Cerebellum (tissue), 4 donors: ENCODE measurements at places on chromosomes 7 and 10. TPM values are rescaled to one million over a fixed set of nuclear protein-coding genes. Genes with fewer than 3 reads are reported as not detected.

The DGKI gene
- 79.2 TPM for total RNA-seq

The DLX6 gene
- not detected for total RNA-seq

The TRIM74 gene
- not detected for total RNA-seq

The ELAPOR2 gene
- 41.9 TPM for total RNA-seq

The PKD1L1 gene
- total RNA-seq: 0.64 TPM

The CDC14C gene
- not detected for total RNA-seq

The GIMAP7 gene
- 1.8 TPM for total RNA-seq

The AEBP1 gene
- total RNA-seq: 11.3 TPM

The ITIH5 gene
- 19.4 TPM for total RNA-seq

The MYPN gene
- not detected for total RNA-seq

- DNase-seq: no peak
Observed at GRCh38 chr7:158808126-158808525, 21.2 kb downstream of the ESYT2 start.

- DNase-seq: no peak
Observed at GRCh38 chr10:65313406-65313805, 1612.4 kb upstream of the LRRTM3 start.

DNA sequence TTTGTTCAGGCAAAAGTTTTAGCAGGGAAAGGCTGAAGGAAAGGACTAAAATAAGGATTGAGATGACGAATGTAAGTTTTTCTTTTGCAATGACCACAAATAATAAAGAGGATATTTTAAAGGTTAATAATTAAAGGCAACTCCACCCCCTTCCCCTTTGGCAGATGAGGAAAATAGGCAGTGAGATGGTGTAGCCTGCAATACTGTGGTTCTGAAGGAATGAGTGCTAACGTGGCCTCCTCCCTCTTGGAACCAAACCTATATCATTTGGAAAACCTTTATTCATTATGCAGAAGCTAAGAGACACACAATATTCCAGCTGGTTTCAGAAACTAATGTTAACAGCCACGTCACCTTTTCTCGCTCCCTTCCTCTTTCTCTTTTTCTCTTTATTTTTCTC is 70.9 kb upstream of the COL1A2 start:
- no peak for DNase-seq

DNA sequence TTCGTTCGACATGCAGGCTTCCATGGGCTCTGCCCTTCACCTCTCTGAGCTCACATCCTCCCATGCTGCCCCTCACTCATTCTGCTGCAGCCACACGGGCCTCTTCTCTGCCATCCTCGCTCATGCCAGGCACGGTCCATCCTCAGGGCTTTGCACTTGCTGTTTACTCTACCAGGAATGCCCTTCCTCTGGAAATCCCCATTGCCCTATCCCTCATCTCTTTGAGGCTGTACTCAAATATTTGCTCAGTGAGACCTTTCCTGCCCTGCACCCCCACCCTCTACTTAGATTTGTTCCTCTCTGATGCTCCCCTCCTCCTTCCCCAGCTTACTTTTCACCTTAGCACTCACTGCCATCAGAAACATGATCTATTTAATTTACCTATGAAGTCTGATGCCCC is 107.0 kb upstream of the ZNF716 start:
- no peak for DNase-seq

GRCh38 chr7:124033095-124033806 is 384 bp upstream of the TMEM229A start:
- peak; percentile 55 for DNase-seq

DNA sequence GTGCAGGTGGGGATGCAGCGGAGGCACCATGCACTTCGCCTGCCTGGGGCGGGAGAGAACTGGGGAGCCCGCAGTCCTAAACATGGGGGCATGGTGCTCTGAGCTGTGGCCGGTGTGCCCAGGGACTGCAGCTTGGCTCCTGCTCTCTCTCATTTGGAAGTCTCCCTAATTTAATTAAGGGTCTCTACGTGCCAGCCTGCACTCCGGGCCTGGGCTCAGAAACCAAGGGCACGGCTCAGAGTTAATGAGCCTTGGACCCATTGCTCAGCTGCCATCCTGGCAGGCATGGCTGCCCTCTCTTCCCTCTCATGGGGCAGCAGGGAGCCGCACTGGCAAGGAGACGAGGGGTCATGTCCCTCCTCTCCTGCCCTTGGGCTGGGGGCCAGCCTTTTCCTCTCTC is 115.6 kb downstream of the CDH23 start:
- peak; percentile 61 for DNase-seq

GRCh38 chr7:106239406-106239805 is 45.4 kb downstream of the NAMPT start:
- DNase-seq: no peak

DNA sequence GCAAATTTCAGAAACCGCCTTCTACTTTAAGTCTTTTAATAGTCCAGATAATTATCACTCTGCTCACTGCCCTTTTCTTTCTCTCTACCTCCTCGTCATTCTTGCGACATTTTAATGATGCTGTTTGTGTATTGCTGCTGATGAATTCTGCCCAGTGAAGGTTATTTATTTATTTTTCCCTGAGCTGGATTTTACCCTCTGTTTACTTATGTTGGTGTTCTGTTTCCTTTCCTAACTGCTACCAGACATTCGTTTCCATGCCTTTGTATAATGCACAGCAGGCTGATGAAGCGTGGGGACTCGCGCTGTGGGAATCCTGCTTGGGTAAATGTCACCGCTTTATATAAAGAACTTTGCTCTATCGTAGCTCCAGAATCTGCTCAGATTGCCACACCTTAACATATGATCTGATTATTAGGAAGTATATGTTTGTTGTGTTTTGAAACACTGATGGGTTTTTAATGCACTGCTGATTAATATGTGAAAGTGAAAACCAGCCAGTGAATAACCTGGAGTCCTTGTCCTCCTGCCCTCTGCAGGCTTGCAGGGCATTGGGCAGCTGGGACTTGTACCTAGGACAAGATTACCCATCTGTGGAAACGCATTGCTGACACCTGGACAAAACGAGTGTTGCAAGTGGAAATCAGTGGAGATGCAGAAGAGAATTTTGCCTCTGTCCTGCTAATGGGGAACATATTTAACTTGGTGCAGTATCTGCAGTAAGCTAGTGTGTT is 291.5 kb downstream of the SDK1 start:
- no peak for DNase-seq

- no peak for DNase-seq
Observed at GRCh38 chr7:123674399-123675180, 18.9 kb downstream of the LMOD2 start.

DNA sequence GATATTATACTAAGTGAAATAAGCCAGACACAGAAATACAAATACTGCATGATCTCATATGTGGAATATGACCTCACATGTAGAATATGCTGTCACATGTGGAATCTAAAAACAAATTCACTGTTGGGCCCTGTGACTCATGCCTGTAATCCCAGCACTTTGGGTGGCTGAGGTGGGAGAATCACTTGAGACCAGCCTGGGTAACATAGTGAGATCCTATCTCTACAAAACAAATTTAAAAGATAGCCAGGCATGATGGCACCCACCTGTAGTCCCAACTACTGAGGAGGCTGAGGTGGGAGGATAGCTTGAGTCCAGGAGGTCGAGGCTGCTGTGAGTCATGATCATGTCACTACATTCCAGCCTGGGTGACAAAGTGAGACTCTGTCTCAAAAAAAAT is 160.3 kb downstream of the PTEN start:
- no peak for DNase-seq

- no peak for DNase-seq
Observed at GRCh38 chr10:113024930-113025329, 74.9 kb downstream of the TCF7L2 start.

- DNase-seq: no peak
Observed at GRCh38 chr7:2515424-2516193, 4.0 kb upstream of the LFNG start.

DNA sequence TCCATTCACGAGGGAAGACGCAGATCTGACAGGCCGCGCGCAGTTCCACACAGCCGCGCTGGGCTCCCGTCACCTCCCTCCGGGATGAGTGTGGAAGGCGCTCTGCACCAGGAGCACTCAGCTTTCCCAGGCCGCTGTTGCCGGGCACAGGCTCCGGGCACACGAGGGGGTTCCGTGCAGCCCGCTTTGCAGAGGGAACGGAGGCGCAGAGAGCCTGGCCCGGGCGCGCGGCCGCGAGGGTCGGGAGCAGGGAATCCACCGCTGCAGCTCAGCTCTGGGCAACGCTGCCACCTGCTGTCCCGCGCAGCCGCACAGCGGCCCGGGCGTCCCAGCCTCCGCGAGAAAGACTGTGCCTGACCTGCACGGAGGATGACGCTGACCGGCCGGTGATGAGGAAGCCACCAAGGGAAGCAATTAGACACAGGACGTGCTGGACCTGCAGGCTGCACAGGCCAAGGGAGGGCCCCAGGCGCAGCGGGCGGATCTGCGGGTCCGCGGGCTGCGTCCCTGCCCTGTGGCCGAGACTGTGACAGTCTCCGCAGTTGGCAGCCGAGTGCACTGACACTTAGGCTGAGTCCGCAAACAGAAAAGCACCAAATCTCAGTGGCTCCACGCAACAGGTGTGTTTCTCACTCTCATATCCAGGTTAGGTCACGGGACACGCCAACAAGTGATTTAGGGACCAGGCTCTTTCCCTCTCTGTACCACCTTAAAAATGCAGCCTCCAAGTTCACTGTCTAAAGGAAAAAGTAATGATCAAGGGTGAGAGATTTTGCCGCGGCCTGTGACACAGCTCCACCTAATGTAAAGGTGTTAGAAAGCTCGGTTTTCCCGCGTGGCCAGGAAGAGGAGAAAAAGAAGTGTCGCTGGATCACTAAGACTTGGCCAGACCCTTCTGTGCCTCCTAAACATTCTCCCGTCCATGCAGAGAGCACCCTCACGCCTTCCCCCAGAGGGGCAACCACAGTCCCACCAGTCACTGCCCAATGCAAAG is 94.5 kb downstream of the SEC61G start:
- DNase-seq: peak; percentile 48

- peak; percentile 77 for DNase-seq
Observed at GRCh38 chr10:119206603-119207365, 587 bp upstream of the GRK5 start.

DNA sequence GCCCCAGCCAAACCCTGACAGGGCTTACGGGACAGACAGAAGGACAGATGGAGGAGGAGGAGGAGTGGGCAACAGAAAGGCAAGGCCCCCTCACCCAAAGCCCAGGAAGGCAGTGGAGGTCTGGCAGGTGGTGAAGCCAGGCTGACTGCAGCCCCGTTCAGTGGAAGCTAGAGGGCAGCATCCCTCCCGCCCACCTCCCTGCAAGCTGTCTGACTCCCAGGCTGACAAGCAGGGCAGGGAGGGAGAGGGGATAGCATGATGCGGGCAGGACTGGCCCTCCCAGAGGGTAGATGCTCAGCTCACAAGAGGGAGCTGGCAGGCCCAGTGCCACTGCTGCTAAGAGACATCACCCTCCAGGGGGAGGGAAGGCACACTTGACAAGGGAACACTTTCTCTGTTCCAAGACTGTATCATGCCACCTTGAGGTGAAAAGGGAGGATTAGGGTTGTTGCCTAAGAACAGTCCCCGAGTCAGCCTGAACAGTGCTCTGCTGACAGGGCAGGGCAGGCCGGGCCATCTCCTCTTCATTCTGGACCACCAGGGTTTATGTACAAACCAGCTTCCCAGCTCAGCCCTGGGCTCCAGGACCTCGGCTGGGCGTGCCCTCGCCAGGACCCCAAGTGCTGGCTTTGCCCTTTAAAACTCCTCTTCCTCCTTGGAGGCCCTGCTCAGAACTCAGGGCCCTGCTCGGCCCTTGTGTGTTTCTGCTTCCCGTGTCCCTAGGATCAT is 61.8 kb downstream of the RASGEF1A start:
- DNase-seq: peak; percentile 42

DNA sequence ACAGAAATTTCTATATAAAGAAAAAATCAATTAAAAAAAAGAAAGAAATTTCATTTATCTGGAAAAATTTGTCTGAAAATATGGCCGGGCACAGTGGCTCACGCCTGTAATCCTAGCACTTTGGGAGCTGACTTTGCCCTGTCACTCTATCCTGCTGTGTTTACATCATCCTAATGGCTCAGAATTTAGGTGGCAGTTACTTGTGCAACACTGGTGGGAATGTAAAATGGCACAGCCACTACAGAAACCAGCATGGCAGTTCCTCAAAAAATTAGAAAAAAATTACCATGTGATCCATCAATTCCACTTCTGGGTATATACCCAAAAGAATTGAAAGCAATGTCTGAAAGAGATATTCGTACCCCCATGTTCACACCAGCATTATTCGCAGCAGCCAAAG is 405.2 kb upstream of the AUTS2 start:
- DNase-seq: no peak

- DNase-seq: no peak
Observed at GRCh38 chr10:10010397-10010796, 1007.3 kb upstream of the CELF2 start.

DNA sequence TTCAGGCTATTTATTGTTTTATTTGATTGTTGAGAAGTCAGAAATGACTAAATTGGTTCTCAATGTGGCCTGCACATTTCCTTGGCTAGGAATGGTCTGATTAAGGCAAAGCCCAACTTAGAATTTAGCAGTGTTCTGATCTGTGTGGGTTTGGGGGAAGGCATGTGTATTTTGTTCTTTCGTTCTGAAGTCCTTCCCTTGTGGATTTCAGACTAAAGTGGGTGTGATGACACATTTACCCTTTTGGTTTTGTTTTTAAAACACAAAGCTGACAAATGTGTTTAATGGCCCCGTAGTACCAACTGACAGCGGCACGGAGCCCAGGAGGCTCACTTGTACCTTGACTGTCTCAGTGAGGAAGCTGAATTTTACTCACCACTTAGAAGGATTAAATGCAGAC is 452.3 kb upstream of the GALNT17 start:
- no peak for DNase-seq

DNA sequence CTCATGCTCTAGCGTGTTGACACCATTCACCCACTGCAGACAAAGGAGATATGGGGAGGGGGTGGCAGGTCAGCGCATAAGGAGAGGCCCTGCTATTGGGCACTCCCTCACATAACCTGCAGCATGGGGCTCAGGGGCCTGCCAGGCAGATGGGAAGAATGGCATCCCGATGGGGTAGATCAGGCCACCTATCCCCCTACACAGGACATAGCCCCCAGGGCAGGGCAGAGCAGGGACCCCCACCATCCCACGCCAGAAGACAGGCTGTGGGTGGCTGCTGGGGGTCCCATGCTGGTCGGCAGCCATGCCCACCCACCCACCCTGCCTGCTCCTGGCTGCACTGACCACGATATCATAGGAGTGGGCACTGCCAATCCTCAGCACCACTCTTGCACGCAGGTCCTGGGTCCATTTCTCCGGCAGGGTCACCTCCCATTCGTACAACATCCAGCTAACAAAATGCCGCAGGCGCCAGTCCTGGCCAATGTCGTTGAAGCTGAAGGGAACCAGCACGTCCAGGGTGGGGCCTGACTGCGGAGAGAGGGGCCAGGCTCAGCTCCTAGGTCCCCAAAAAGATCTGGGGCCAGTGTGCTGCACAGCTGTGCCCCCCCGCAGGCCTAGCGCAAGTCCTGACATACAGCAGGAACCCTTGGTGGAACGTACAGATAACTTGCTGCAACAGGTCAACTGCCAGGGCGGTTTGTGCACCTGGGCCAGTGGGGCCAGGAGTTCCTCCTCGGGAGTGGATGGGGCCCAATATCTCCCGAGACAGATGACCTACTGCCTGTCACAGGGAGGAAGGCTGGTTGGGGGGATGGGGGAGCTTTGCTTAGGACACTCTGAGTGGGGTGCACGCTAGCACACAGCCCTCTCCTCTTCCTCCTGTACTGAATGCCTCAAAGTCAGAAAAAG is 45.9 kb upstream of the ZNF479 start:
- no peak for DNase-seq
